RCC 7860 (cell line): ENCODE measurements at places on chromosomes 7 and 10.

DNA sequence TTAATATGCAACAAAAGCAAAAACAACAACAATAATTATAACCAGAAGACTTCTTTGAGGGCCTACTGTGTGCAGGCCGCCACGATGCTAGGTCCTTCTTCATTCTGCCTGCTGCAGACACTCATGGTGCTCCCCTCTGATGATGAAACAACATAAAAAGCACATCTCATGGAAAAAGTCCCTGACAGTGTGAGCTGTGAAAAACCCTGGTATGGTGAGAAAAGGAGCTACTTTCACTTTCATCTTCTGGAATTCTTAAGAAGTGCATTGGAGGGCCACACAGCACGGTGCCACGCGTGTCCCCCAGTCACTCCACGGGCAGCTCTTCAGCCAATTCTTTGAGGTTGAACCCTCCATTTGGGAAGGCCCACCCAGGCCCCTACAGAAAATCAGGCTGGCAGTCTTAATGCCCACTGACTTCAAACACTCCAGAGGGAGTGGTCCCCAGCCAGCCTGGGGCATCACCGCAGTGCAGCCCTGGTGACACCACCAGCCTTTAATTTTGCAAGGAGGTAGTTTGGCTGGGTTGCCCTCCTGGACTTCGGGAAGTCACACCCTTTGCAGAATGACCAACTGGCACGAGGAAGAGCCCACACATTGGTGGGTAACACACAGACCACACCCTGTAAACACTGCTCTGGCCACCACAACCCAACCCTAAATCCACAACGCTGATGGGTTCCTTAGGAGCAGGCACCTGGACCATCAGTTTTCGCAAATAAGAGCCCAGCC is 7.7 kb downstream of the KCNMA1 start:
- peak; percentile 33 for DNase-seq

- DNase-seq, result peak; percentile 30
Measured at GRCh38 chr7:44617225-44617890, 10.9 kb downstream of the OGDH start.

DNA sequence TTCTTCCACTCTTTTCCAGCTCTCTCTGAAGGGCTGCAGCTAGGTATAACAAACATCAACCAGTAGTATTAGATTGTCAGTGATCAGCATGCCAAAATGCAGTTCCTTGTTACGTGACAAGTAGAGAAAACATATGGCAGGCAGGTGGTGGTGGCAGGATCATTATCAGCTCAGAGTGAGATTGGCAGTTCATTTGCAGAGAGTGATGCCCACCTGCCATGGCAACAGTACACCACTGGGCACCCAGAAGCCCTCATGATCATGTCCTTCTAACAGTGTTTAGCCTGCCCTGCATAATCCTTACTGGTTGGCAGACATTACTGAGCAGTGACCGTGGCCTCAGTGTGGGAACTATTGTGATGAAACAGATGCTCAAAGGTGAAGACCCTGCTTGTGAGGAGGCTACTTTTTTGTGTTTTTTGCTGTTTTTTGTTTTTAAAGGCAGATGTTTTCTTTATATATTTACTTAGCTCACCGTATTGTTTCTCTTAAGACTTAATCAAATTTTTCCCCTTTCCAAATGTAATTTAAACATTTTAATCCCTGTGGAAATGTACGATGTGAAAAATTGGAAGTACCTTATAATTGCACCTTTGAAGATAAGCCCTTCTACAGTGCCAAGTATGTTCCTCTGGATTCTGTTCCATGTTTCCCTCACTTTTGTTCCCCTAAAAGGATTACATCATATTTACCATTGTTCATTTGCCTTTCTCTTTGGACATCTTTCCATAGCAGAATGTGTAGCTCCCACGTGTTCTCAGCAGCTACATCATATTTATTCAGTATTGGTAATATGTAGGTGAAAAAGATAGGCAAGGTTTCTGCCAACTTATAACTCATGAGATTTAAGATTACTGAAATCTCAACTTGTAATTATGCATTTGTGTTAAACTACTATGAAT is 179.6 kb downstream of the SND1 start:
- DNase-seq, result no peak

- DNase-seq, result no peak
Measured at GRCh38 chr10:3829156-3830050, 44.4 kb upstream of the KLF6 start.

DNA sequence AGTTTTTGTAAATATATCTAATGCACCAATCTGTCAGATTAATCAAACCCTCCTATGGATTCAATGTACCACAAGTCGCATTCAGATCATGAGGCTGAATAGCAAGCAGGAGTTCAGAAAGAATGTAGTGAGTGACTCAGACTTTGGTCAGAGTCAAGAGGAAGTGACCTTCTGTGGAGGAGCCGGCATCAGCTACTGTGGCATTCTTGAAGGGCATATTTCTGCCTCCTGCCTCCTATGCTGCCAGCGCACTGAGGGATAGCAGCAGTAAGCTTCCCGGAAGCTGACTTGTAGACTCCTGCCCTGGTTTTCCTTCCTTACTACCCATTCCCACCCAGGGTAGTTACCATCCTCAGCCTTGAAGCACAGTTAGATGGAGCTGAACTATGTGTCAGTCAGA is 867.5 kb downstream of the NRG3 start:
- peak; percentile 74 for DNase-seq

- no peak for DNase-seq
Measured at GRCh38 chr7:135769005-135769802, 20.6 kb upstream of the FAM180A start.
